Activated T-cell treated with anti-CD3 and anti-CD28 coated beads for 24 hours (primary cell): ENCODE measurements at places on chromosomes 2 and 18.

DNA sequence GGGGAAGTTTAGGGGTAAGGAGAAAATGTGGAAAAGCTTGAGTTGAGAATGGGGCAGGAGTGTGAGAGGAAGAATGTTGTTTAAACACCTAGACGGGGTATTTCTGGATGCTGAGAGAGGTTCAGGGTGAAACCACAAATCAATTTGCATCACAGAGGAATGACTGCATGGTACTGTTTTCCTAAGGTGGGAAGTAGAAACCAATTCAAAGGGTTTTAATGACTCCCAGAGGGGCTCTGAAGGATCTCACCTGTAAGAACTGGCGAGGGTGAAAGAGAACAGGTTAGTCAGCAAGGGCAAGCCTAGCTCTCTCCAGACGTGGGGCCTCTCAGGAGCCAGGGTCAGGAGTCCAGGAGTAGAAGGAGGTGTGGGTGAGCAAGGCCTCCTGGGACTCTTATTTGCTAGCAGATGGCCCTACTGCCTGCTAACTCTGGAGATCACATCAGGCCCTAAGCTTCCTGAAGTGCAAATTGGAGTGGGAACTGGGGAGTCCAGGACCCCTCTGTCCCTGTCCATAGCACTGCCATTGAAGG, 133.0 kb upstream of the CELF4 start:
- DNase-seq, result no peak

- DNase-seq, result no peak
These were observed 11.8 kb downstream of the CHRNA1 start for GRCh38 chr2:174752403-174753037.

- DNase-seq, result no peak
These were observed 115.5 kb upstream of the PXDN start for GRCh38 chr2:1859671-1860450.

DNA sequence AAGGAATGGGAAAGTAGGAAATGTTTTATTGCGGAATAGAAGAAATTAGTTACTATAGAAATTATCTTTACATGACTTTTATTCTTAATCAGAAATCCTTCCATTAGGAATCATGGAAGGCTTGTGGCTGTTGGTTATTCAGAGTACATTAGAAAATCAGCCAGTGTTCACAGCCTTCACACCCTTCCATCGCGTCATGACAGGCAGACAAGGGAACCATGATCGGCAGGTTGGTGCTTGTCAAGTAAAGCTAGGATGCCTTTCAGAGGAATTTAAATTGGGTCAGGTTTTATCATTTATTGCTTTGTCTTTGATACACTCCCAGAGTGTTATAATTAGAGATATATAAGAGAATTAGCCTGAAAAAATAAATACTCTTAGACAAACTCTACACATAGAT, 400.6 kb downstream of the THSD7B start:
- DNase-seq, result no peak

GRCh38 chr2:3021720-3022119, 355.9 kb downstream of the EIPR1 start:
- DNase-seq, result no peak

GRCh38 chr2:9296559-9296958, 89.9 kb downstream of the ASAP2 start:
- no peak for DNase-seq

- DNase-seq, result no peak
These were observed 411.2 kb upstream of the ID2 start for GRCh38 chr2:8270699-8271098.

GRCh38 chr18:44601447-44601846, 79.2 kb upstream of the SETBP1 start:
- DNase-seq, result no peak

GRCh38 chr18:70672581-70672980, 383.7 kb downstream of the SOCS6 start:
- DNase-seq, result no peak

DNA sequence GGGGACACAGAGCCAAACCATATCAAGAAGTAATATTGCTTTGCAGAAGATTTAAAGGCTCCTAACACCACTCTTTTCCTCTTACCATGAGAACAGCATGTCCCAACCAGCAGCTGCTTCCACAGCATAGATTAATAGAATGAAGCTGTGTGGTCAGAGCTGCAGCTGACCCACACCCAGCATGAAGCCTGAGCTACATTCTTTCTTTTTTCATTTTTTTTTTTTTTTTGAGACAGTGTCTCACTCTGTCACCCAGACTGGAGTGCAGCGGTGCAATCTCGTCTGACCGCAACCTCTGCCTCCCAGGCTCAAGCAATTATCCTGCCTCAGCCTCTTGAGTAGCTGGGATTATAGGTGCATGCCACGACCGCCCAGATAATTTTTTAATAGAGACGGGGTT, 289.8 kb downstream of the RAD51AP2 start:
- no peak for DNase-seq

DNA sequence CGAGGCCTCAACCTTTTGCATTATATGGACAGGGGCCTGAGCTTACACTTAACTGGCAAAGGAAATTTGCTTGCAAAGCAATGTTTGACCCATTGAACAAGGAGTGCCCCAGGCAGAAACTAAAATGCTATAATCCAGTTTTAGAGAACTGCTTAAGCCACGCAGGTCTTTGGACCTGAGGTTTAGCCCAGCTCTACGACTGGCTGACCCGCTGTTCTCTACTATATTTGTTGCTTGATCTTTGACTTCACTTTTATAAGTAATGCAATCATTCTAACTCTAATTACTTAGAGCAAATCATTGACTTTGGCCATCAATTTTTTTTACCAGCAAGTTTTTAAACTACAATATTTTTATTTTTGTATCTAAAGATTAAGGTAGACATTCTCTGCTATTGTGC, 268.8 kb downstream of the MREG start:
- no peak for DNase-seq

GRCh38 chr2:13917958-13918357, 714.6 kb upstream of the LRATD1 start:
- DNase-seq, result no peak
